ENCODE measurements at places on chromosomes 11 and 22. TPM values are rescaled to one million over a fixed set of nuclear protein-coding genes. Genes with fewer than 3 reads are reported as not detected.

Gene FAM111B
- 8.7 TPM for total RNA-seq

Gene CAPN5
- 52.6 TPM for total RNA-seq

Gene GP1BB
- total RNA-seq, result 6.6 TPM

Gene SERPING1
- 9.6 TPM for total RNA-seq

Gene APIP
- 30.4 TPM for total RNA-seq

Data from smooth muscle cell of trachea (primary cell).